ENCODE measurements at places on chromosomes 12 and 14.

DNA sequence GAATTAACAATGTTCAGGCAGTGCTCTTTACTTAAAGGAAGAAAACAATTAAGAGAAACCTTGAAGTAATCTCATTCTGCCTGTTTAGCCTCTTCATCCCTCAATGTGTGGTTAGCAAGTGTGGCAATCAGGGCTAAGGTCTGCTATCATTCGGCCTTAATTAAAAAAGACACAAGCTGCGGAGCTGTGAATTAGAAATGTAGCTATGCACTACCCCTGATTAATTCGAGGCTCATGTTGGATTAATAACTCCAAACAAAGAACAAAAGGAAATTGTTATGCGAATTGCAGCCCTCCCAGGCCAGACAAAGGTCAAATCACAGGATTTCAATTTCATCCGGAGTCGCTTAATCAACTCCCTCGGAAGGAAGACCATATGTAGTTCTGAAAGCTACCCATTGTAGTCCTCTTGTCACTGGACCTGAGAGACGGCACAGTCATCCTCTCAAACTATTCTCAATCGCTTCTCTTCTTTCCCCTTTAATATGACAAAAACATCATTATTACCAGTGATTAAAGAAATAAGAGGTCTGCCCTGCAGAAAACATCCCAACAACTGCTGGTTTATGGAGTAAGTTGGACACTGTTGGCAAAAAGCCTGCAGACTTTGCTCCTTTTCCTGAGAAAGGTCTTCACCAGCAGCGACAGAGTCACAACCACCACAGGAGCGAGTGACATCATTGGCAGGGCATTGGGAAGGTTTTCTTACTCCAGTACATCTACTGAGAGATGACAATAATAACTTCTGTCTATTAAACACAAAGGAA lies 71.1 kb upstream of the SOX5 start:
- DNase-seq: no peak

- no peak for DNase-seq
Observed at GRCh38 chr14:29653303-29653702, 274.3 kb downstream of the PRKD1 start.

DNA sequence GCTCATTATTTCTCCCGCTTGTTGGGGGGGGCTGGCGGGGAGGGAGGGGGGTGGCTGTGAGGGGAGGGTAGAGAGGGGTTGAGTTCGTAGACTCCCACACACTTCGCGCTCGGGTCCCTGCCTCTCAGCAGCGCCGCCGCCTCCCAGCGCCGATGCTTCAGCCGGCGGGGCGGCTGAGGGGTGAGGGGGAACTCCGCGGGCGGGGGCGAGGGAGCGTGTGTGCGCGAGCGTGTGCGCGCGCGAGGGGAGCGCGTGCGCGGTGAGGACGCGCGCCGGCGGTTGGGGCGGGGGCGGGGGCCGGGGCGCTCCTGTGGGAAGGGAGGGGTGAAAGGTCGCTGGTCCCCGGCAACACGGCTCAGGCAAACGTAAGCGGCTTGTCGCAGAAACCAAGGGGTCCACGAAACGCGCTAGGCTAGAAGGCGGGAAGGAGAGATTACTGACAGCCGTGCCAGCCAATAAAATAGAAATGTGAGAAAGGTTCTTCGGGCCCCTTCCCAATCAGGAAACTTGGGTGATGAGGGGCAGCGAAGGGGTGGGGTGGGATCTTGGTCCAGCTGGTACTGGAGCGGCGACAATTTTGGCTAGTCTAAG lies 343 bp upstream of the NOVA1 start:
- peak; percentile 91 for DNase-seq

GRCh38 chr14:65213316-65213715 lies 111.0 kb upstream of the MAX start:
- DNase-seq: no peak

- DNase-seq: no peak
Observed at GRCh38 chr12:115375186-115375991, 691.4 kb upstream of the TBX3 start.

DNA sequence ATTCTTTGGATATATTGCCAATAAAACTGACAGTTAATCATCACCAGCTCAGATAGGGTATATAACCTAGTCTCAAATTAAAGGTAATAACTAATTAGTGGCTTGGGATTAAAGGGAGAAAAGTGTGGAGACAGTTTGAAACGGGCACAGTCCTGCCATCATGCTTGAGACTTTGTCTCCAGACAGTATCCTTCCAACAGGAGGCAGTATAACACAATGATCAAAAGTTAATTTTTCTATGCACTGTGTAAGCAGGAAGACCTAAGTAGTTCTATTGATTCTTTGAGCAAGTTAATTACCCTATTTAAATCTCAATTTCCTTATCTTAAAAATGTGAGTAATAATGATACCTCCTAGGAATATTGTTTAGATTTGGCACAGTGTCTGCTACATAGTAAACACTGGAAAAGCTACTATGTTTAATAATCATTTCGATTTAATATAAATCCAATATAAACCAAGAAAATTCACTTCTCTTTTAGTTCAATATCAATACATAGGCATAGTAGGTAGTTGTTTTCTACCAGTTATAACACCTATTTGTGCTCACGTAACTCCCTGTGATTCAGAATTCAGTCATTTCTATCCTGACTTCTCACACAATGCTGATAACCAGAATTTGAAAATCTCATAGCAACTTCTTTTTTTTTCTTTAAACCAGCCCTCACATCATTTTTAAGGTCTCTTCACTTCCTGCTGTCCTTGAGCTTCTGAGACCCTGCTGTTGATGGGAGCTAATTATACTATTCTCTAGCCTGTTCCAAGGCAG lies 53.7 kb downstream of the GALNT4 start:
- DNase-seq: peak; percentile 31

DNA sequence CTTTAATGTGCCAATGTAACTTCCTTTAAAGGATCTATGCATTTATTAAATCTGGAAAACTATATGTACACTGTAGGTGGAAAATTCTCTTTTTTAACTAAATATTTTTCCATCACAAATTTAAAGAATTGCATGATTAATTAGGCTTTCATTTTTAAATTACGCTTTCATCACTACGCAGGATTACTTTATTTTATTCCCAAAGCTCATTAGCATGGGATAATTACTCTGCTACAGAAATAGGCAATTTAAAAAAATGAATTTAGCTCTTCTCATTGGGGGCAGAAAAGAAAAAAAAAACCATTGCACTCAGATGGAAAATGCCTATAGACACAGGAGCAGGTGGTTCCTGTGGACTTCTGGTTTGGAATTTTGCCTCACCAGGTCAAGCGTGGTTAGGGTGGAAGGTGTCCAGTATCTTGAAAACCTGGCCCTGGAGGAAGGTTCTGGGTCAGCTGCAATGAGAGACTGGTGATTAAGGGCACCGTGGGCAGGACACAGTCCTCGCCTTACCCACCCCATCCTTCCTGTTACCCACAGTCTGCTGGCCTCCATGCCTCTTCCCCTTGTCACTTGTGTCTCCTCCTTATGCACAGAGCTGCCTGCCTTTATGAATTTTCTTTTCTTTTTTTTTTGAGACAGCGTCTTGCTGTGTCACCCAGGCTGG lies 17.3 kb upstream of the RIN3 start:
- DNase-seq: no peak

- peak; percentile 54 for DNase-seq
Observed at GRCh38 chr12:52495389-52495788, 2.3 kb upstream of the KRT6A start.

- DNase-seq: no peak
Observed at GRCh38 chr12:128852885-128853599, at the start of gene GLT1D1. GLT1D1 (plus strand) TSS chr12:128853478; CDS start chr12:128853582, 104 bp downstream.

DNA sequence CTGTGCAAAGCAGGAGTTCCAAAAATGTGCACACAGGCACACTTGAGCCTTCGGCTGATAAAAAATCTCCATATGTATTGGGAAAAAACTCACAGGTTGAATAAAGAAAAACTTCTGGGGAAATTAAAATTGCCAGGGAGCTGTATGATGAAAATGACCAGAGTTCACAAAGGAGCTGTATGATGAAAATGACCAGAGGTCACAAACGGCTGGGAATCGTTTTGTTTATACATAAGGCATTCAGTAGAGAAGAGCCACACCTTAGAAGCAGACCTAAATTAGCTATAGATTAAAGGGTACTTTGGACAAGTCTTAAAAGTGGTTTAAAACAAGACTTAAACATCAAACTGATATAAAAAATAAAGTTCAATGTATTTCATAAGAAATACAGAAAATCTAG lies 251.7 kb upstream of the TMEM132C start:
- no peak for DNase-seq

DNA sequence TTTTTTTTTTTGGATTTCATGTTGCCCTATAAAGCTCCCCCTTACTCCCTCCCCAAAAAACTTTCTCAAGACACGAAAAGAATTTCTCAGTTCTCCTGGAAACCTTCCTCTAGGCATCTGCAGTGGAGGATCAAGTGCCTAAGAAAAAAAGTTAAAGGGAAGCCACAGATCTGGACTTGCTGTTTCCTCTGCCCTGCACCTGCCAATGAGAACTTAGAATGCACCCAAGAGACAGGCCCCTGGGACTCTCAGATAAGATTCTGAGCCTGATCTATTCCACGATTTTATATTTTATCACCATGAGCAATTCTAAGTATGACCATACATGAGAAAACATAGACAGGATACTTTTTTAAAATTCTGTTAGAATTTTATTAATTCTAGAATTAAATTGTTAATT lies 728.9 kb downstream of the BCL11B start:
- DNase-seq: no peak

DNA sequence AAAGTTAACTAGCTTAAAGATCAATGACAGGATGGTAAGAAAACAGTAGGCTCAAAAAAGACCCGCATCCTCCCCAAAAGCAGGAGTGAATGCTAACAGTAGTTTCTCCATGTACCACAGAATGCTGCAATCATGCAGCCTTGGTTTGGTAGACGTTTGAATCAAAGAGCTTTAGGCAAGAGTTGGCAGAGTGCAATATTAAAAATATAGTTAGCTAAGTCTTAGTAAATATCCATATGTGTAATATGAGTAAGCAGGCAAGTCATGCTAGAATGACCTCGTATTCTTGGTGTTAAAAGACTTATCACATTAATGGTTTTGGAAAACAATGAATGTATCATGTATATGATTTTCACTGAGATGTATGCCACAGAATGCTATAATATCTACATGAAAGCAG lies 18.8 kb upstream of the KLRF1 start:
- no peak for DNase-seq

GRCh38 chr12:120346031-120346430 lies 18.5 kb upstream of the PLA2G1B start:
- no peak for DNase-seq

GRCh38 chr12:10070380-10070779 lies 28.4 kb downstream of the CLEC1A start:
- DNase-seq: no peak

DNA sequence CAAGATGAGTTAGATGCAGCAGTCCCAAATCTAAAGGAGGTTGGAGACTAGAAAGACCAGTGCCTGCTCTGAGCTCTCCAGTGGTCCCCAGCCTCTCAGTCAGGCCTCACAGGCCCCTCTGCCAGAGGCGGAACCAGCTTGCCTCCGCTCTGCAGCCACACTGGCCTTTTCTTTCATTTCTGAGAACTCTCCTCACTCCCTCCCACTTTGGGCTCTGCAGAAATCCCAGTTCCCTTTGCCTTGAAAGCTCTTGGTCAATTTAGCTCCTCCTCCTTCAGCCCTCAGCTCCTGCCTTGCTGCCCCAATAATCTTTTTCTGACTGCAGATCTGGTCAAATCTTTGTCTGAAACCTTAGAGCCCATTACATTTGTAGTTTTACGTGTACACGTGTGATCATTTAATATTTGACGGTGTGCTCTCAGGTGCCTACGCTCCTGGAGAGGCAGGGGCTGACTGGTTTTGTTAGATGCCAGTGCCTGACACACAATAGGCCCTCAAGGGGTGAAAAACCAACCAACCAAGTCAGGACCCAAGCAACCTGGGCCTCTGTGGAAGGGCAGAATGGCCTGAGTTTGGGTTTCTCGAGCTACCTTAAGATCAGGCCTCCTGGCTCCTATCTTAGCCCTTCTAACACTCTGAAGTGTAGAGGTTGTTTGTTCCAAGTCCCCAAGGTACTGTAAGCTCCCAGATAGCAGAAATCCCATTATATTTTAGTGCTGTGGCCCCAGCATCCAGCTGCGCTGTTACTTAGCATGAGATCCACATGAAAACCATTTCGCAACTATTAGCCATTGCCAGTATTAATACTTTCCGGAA lies 1.1 kb upstream of the NUDT4 start:
- DNase-seq: no peak

DNA sequence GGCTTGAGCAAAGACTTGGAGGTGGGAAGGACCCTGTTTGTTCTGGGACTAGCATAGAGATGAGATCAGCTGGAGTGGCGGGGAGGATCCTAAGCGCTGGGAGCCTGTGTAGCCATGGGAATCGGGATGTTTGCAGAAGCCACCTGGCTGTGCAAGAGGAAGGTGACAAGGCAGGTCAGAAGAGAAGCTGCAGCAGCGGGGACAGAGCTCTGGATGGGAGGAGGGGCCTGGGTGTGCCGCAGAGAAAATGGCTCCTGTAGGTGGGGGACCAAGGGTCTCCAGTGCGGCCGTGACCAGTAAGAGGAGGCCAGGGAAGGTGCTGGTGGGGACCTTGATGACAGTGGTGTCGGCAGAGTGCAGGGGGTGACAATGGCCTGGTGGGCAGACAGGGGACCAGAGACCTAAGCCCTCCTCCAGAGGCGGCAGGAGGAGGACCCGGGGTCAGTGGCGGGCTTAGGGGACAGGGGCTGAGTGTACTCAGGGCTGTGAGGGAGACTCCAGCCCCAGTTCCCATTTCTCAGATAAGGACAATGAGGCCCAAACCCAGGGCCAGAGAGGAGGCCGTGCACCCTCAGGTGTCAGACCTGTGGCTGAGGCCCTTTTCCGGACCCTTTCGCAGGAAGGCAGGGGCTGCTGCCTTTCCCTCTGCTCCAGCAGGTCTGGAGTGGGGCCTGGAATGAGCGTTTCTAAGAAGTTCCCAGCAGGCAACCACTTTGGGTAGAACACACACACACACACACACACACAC lies 206.6 kb upstream of the RTL1 start:
- no peak for DNase-seq

Data from NCI-H1694 treated with DMSO at 0.1 percent for 48 hours (cell line).